ENCODE measurements at places on chromosomes 11 and 22.

- no peak for DNase-seq
Observed at GRCh38 chr11:15585602-15586331, 471.0 kb downstream of the INSC start.

DNA sequence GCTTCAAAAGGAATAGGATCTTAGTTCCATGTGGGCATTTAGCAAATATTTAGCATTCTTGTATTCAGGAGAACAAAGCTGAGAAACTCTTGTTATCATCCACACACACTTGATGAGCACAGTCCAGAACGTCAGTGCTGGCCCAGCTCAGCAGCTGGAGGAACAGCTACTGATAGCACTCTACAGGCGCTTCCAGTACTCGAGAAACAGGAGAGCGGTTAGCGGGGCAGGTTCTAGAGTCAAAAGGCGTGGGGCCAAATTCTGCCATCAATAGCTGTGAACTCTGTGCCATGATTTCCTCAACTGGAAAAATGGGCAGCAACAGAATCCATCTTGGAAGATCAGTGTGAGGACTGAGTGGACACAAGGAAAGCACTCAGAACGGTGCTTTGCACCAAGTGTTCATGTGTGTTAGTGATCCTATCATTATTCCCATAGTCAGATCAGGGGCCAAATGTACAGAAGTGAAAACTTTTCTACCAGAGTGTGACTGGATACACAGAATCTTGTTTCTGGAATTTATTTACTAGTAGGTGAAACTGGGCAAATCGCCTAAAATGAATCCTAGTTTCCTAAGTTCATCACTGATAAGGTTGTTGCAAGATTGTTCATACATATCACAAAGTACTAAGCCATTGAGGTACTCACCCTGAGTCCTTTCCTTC is 3.2 kb downstream of the JOSD1 start:
- DNase-seq = no peak

- no peak for DNase-seq
Observed at GRCh38 chr22:19130959-19131684, at the start of gene TSSK2. Gene TSSK2 (plus strand): TSS chr22:19131308. CDS start chr22:19131400, 92 bp downstream.

DNA sequence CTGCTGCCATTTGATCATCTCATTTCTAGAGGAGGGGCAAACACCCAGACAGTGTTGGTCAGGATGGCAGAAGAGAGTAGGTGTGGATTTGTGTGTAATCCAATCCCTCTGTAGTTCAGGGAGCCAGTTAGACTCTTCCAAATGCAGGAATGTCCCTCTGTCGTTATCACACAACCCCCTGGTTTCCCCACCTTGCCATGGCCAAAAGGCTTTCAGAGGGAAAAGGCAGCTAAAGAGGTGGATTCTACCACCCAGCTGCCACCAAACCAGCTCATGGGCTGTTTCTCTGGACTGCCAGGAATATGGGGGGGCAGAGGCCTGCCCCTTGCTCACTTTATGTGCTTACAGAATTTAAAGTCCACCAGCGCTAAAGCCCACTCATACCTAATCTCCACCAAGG is 18.1 kb downstream of the TSKU start:
- DNase-seq = no peak

- no peak for DNase-seq
Observed at GRCh38 chr22:21726650-21727049, 8.9 kb downstream of the YPEL1 start.

DNA sequence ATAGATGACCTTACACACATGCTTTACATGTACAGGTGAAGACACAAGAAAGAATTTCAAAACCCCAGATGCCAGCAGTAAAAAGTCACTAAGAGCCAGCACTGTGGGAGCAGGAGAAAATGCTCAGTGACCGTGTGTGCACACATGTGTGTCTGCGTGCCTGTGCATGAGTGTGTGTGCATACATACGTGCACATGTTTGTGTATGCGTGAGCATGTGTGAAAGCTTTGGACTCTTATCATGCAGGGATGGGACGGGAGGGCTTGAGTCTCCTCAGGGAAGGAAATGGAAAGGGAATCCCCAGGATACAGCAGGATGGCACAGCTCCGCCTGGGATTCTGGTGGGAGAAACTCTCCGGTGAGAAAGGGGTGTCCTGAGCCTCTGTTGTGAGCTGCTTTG is 121.5 kb upstream of the B3GAT1 start:
- no peak for DNase-seq

- peak; percentile 100 for DNase-seq
Observed at GRCh38 chr11:9314291-9315077, at the start of gene TMEM41B. Gene TMEM41B (minus strand): TSS chr11:9314593. CDS start chr11:9314441, 152 bp downstream.

- DNase-seq = no peak
Observed at GRCh38 chr11:126824035-126824607, 176.4 kb downstream of the KIRREL3 start.

DNA sequence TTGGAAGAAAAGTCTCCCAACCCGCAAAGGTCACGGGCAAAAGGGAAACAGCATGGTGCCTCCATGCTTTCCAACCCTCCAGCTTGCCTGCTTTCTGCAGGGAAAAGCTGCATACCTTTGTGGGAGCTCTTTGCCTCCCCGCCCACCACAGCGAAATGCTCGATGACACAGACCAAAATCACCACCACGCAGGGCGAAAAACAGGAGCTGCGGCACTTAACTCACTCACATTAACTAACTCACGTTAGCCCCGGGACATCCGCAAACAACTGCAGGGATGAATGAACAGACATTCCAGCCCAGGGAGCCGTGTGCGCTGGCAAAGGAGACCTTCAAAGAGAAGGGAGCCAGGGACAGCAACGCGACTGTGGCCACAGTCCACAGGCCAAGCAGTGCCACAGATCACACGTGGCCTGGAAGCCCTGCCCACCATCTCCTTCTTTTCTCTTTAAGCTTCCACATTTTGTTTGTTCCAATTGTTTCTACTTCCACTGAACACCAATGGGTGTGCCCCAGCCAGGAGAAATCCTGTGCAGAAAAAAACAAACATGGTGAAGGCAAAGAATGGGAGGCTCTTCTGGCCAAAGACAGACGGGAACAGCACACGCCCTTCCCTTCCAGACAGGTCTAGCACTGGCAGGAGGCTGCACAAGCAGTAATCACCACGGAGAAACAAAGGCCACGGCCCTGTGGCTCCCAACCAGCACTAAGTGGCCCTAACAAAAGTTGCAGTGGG is 39.3 kb downstream of the DUSP8 start:
- DNase-seq = no peak

GRCh38 chr11:113778111-113778910 is 1.3 kb upstream of the CLDN25 start:
- DNase-seq = no peak

DNA sequence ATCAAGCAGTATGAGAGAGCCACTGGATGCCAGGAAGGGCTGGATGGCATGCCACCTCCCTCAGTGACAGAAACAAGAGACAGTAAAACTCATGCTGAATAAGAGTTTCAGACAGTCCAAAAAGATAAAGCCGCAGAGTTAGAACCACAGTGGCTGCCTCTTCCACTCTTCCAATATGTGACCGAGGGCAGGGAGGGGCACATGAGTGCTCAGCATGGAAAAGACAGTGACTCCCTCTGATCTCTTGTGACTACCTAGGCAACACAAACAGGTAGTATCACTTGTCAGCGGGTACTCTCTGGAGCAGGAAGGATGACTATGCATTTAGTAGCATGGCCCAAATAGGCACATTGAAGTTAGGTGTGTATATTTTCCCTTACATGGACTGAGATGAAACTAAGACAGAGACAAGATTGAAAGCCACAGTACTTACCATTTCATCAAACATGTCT is 295.4 kb downstream of the CADM1 start:
- no peak for DNase-seq

GRCh38 chr11:33463059-33463458 is 205.9 kb downstream of the HIPK3 start:
- no peak for DNase-seq

GRCh38 chr11:117888139-117888566 is 11.7 kb upstream of the FXYD6 start:
- no peak for DNase-seq

Data from stimulated activated CD4-positive, alpha-beta T cell treated with anti-CD3 and anti-CD28 coated beads, Interleukin-4, amount 100 ng/mL, for 1 hour (primary cell).